ENCODE measurements at places on chromosomes 3 and 15. TPM values are rescaled to one million over a fixed set of nuclear protein-coding genes. Genes with fewer than 3 reads are reported as not detected.

- no peak for DNase-seq
Observed at GRCh38 chr15:52615302-52615701, 46.5 kb upstream of the ARPP19 start.

Gene CCDC191
- 5.3 TPM for polyA plus RNA-seq

Gene DLL4
- polyA plus RNA-seq: 0.42 TPM

Gene SRGAP3
- 6.0 TPM for polyA plus RNA-seq

DNA sequence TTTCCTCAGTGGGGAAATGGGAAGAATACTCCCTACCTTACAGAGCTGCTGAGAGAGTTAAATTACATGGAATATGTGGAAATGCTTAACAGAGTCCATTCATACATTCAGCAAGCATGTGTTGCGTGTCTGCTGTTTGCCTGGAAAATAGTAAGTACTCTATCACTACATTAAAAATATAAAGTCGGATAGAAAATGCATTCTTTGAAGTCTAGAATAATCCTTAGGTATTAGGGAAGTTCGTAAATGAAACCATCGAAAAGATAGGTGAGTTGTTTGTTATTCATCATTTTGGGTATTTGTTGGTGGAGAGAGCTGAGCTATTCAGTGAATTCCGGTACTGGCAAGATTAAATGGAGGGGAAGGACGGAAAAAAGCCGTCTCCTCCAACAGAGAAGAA lies 200.1 kb downstream of the OPA1 start:
- DNase-seq: no peak

GRCh38 chr3:127697551-127698240 lies 24.9 kb downstream of the ABTB1 start:
- DNase-seq: peak; percentile 73

Gene BFSP2
- polyA plus RNA-seq: not detected

Gene MORC1
- not detected for polyA plus RNA-seq

- no peak for DNase-seq
Observed at GRCh38 chr3:54138937-54139547, 16.7 kb downstream of the CACNA2D3 start.

- peak; percentile 60 for DNase-seq
Observed at GRCh38 chr15:101276501-101277037, 716 bp downstream of the SELENOS start.

Gene TLR9
- polyA plus RNA-seq: not detected

GRCh38 chr3:171028025-171028778 lies 1.7 kb upstream of the SLC2A2 start:
- DNase-seq: peak; percentile 92

GRCh38 chr15:50353251-50353974 lies 1.6 kb downstream of the GABPB1 start:
- peak; percentile 0 for DNase-seq

Gene MB21D2
- polyA plus RNA-seq: 5.2 TPM

Gene CCR9
- 0.22 TPM for polyA plus RNA-seq

- peak; percentile 83 for DNase-seq
Observed at GRCh38 chr3:11661827-11662226, 18.1 kb upstream of the VGLL4 start.
